ENCODE measurements at places on chromosomes 7 and 10.

DNA sequence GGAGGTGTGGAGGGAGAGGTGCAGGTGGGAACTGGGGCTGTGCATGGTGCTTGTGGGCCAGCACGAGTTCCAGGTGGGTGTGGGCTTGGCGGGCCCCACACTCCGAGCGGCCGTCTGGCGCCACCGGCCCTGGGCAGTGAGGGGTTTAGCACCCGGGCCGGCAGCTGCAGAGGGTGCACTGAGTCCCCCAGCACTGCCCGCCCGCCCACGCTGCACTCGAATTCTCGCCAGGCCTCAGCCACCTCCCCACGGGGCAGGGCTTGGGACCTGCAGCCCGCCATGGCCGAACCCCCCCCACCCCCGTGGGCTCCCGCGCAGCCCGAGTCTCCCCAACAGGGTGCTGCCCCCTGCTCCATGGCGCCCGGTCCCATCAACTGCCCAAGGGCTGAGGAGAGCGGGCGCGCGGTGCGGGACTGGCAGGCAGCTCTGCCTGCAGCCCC, 810.2 kb downstream of the PCDH15 start:
- no peak for DNase-seq

- no peak for DNase-seq
Observed at GRCh38 chr7:11749629-11750028, 82.4 kb downstream of the THSD7A start.

DNA sequence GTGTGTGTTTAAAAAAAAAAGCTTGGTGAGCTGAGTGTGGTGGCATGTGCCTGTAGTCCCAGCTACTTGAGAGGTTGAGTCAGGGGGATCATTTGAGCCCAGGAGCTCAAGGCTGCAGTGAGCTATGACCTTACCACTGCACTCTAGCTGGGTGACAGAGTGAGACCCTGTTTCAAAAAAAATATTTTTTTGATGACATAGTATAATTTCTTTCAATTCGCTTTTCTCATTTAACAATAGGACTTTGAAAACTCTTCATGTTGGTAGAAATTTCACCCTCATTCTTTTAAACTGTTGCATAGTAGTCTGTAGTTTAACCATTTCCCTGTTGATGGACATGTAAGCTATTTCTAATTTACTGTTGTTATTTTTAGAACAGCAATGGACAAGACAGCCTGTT, 55.7 kb upstream of the EXOC6 start:
- no peak for DNase-seq

DNA sequence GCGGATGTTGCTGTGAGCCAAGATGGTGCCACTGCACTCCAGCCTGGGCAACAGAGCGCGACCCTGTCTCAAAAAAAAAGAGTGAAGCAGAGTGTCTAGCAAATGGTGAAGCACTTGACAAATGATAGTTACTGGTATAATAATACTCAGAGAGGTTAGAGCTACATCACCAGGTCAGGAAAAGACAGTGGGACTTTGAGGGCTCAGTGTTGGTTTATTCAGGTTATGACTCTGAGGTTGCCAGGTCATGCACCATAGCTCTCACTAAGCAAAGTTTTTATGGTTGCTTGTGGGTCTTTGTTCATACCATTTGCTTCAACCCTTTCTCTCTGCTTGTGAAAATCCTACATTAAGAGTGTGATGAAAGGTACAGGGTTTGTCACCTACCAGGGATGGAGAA, 13.6 kb downstream of the MRPS33 start:
- no peak for DNase-seq

DNA sequence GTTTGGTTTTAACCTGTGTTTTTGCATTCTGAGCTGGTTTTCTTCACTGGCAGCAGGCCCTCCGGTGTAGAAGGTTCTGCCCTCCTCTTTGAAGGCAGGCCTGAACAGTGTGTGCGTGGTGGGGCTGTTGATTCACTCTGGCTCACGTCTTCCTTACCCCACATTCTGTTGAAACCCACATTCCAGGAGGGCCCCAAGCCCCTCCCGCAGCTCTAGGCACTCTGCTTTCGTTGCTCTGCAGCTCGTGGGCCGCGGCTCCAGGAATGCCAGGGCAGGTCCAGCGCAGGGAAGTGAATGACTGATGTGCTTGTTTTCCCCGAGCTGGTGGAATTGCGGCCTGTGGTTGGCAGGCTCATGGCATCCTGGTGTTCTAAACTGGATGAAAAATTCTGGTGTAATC, 49.0 kb downstream of the HTRA1 start:
- no peak for DNase-seq

DNA sequence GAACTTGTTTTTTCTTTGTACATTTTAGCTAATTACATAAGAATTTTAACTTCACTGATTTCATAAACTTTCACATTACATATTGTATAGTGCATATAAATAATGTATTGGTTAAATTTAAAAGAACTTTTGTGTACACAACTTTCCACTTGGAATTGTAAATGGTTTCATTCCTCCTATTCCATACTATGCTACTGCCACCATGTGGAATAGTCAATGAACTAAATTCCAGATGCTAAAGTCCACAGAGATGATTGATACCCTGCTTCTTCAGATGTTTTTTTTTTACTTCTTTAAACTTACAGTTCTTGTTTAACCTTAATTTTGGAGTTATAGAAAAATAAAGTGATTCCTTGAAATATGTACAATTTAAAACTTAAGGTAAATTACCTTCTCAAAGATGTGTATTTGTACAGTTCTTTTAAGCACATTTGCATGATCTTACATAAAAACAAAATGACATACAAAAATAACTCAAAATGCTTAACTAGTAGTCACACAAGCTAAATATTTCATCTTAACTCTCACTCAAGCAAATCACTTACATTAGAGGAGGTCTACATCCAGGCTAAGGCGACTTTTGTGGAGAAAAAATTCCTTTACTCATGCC, 247.6 kb upstream of the HGF start:
- no peak for DNase-seq

GRCh38 chr7:2431260-2431867, 28.0 kb downstream of the CHST12 start:
- DNase-seq, result no peak

GRCh38 chr7:73504920-73505319, 17.2 kb downstream of the BAZ1B start:
- no peak for DNase-seq

DNA sequence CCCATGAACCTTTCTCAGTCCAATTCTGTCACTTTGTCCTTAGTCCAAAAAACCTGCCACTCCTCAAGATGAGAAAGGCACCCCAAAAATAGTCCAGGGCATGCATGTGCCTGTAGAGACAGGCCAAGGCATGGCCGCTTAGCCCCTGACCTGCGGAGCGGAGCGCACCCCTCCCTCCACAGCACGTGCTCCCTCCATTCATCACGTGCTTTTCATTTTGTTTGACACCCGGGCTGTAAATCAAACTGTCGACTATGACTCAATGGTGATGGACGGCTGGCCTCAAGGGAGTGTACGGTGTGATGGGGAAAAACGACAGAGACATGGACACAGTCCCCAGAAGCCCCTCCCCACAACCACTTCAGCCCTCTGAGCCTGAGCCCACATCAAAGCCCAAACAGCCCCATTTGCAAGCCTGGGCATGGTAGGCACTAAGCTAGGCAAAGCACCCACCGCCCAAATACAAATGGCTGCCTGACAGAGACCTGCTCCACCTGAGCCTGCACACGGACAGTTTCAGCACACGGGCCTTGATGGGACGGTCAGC, 90.6 kb downstream of the ZRANB1 start:
- no peak for DNase-seq

- no peak for DNase-seq
Observed at GRCh38 chr10:60714233-60714632, 64.0 kb upstream of the CDK1 start.

DNA sequence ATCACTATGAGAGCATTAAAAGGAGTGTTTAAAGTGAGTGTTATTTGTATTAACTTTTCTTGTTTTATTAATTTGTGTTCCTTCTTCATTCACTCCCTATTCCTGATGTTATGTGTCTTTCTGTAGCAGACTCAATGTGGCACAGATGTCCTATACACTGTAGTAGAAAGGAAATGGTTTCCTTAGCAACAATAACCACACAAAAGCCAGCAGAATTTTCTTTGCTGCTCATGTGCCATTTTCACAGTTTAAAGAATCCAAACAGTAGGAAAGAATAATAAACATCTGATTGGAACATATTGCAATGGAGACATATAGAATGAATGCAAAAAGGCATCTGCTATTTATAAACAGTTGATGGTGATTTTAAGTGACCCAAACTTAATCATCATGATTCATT, 763.6 kb downstream of the PHTF2 start:
- DNase-seq, result no peak

GRCh38 chr7:130071701-130072622, 1.6 kb downstream of the KLHDC10 start:
- no peak for DNase-seq

GRCh38 chr7:30180718-30181117, 45.9 kb downstream of the MTURN start:
- DNase-seq, result no peak

GRCh38 chr10:28410420-28411135, 107.7 kb upstream of the MPP7 start:
- DNase-seq, result no peak

GRCh38 chr7:157979636-157980340, 607.8 kb downstream of the PTPRN2 start:
- DNase-seq, result no peak

DNA sequence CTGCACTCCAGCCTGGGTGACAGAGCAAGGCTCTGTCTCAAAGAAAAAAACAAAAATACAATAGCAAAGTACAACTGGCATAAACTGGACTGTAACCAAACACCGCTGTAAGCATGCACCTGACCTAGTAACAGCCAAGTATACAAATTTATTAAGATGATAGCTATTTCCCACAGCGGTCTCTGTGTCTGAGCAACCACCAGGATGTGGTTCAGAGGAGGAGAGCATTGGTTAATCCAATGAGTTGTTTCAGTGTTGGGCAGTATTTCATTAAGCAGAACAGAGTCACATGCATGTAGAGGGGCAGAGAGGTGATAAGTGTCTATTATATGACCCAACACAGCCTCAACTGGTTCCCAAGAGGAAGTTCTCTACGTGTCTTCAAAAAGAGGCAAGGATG, 4.0 kb downstream of the SLC16A12 start:
- no peak for DNase-seq

GRCh38 chr7:51472873-51473272, 156.3 kb upstream of the COBL start:
- no peak for DNase-seq

- no peak for DNase-seq
Observed at GRCh38 chr10:69337296-69338132, 59.2 kb downstream of the HK1 start.

DNA sequence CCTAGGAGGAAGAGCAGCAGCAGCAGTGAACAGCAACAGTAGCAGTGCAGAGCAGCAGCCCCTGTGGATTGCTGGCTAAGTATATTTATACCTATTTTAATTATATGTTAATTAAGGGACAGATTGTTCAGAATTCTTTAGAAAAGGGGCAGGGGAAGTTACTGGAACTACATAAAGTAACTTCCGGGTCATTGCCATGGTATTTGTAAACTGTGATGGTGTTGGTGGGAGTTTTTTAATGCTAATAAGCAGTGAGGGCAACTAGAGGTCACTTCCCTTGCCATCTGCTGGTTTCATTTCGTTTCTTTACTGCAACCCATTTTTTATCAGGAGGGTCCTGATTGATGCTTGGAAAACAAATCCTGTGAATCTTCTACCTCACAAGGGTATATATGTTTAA, 229.8 kb upstream of the PODXL start:
- no peak for DNase-seq

DNA sequence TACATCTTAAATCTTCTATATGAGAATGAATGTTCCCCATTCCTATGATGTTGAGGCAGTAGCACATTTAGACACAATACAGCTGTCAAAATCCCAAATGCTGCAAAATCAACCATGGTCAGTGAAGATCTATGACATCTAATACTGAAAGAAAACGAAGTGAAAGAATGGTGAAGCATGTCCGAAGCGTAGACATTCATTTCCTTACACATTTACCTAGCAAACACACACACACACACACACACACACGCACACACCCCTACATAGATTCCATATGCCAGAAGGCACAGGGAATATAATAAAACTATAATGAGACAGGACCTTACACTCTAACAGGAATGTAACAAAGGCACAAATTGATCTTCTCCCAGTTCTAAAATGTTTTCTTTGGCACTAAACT, 32.5 kb downstream of the CCDC6 start:
- no peak for DNase-seq

DNA sequence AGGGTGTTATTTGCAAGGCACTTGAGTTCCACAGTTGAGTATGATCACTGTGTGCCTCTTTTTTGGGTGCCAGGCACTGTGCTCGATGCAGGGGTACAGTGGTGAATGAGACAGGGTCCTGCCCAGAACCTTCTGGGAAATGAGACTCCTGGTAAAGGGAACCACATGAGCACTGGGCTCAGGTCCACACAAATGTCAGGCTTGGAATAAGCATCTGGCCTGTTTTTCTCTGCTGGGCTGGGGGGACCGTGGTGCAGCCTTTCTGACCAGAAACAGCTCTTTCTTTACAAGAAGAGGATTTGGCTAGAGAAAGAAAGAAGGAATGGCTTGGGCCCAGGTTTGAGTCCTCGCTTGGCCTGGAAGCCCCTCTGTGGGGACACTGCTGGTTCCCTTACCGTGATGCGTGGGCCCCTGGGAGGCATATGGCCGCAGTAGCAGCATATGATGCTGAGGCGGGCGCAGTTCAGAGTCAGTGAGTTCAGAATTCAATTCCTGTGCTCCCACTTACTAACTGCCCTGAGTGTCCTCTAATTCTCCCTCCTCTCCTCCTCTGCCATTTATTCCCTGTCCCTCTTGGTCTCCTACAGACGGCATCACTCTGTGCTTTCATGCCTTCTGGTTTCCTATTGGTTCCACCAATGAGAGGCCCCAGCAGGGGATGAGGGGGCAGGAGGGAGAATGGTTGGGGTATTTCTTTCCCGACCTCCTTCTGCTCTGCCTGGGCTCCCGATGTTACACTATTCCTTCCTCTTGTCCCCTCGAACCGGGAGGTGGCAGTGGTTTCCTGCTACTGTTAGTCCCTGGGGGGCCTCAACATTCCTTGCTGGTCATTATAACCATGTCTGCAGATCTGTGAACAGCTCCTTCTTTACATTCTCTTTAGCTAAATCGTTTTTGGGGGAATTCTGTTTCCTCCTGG, 9.6 kb upstream of the KCP start:
- DNase-seq, result no peak

- DNase-seq, result no peak
Observed at GRCh38 chr7:38382684-38383083, 109.2 kb upstream of the TARP start.

DNA sequence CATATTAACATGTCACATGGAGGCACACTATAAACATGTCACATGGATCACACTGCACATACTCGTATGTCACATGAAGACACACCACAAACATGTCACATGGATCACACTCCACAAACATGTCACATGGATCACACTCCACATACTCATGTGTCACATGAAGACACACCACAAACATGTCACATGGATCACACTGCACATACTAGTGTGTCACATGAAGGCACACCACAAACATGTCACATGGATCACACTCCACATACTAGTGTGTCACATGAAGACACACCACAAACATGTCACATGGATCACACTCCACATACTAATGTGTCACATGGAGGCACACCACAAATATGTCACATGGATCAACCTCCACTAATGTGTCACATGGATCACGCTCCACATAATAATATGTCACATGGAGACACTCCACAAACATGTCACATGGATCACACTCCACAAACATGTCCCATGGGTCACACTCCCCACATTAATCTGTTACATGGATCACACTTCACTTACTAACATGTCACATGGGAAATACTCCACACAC, 195.6 kb upstream of the PFKP start:
- DNase-seq, result no peak

All from esophagus squamous epithelium (tissue), 5 donors.